Stimulated activated CD4-positive, alpha-beta T cell treated with anti-CD3 and anti-CD28 coated beads, Interleukin-2, amount 100 ng/mL, for 24 hours (primary cell): ENCODE measurements at places on chromosomes 3 and 15.

GRCh38 chr3:14424711-14425580, 22.5 kb downstream of the SLC6A6 start:
- DNase-seq, result peak; percentile 21

DNA sequence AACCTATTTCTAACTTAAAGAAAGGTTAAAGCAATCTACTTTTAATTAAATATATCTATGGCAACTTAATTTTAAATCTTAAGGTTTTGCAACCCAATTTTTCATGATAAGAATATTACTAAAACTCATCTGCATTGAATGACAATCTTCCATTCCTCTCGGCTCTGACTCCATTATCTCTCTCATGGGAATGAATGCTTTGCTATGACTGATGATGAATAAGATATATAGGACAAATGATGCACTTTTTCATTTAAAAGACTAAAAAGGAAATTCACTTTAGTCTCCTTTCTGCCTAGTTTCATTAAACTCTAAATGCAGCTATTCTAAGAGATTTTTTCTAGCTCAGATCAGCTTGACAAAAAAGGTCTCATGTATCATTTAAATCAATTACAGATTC, 68.7 kb downstream of the GBE1 start:
- no peak for DNase-seq

DNA sequence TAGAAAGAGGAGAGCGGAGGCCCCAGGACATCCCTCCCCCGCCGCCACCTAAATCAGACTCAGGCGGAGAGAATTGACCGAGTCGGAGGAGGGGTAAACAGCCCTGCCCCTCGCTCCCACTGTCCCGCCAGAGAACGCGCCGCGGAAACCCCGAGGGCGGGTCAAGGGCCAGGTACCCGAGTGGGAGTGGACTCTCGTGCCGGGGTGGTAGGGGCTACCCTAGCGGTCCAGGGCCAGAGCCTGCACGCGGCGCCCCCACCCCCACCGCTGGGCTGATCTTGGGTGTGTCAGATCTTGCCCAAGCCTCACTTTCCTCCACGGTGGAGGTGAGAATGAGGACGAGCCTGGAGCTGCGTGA, 19.0 kb downstream of the SPATA12 start:
- no peak for DNase-seq

- DNase-seq, result no peak
Measured at GRCh38 chr3:12170207-12170606, 11.5 kb upstream of the TIMP4 start.

DNA sequence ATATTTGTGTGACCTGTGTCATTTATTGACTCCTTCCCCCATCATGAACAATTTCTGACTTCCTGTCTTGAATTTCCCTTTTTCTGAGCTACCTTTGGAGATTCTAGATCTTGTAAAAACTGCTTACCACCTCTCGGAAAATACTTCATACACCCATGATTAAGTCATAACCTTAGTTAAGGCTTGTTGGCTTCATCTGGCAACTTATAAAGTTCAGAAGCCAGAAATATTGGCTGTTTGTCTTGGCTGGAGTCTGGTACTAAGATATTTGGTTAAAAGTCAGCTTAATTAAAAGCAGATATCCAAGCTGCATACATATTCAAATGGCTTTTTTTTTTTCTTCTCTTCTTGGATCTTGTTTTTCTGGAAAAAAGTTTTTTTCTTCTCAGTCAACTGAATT, 37.3 kb upstream of the B3GALNT1 start:
- DNase-seq, result no peak

DNA sequence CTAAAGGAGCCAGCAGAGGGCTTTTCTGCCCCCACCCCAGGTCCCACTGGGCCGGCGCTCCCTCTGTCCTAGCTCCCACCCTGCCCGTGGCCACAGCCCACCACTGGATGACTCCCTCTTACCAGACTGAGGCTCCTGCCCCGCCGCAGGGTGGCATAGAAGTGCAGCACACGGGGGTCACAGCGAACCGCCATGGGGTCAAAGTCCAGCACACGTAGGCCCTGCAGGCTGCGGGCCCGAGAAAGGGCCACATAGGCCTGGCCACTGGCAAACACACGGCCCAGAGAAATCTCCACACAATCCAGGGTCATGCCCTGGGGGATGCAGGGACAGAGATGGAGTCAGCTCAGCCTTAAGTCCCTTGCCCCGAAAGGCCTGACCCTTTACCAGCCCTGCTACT, 9.0 kb downstream of the PIF1 start:
- DNase-seq, result no peak

GRCh38 chr3:184635774-184636173, 74.2 kb downstream of the EPHB3 start:
- no peak for DNase-seq
